ENCODE measurements at places on chromosomes 1 and 21.

- DNase-seq, result peak; percentile 36
These were observed 30.6 kb upstream of the JUN start for GRCh38 chr1:58814251-58815068.

- DNase-seq, result no peak
These were observed 35.3 kb downstream of the KCNA2 start for GRCh38 chr1:110570901-110571300.

DNA sequence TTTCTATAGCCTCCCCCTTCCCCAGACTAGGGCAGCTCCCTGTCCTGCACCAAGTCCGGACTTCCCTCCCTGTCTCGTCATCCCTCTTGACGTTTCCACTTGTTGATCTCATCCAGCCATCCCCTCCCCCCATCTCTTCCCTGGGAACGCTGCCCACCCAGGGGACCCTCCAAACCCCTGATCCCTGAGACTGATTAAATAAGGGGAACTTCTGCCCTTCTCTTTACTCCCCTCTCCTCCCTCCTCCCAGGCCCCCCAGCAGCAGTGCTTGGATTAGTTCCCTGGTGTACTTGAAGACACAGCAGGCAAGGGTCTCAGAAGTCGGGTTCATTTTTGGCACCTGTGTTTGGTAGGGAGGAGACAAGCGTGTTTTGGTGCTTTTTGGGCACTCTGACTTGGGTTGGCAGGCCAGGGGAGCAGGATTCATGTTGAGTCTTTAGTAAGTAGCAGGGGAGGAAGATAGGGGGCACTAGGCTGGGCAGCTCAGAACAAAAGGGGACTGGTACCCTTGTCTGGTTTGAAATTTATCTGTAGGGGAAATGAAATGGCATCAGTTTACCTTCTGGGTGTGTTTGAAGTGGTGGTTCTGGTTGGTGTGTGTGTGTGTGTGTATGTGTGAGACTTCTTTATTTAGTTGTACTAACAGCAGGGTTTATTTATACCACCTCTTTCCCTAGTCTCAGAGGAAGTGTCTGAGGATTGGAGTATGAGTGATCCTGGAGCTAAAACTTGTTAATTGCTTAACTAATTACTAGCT is 11.1 kb downstream of the VANGL2 start:
- DNase-seq, result no peak

GRCh38 chr1:213987422-213987926 is 299 bp upstream of the PROX1 start:
- peak; percentile 84 for DNase-seq

Data from glutamatergic neuron (in vitro differentiated cells).